Right hindlimb (tissue), 1 donor: ENCODE measurements at places on chromosomes 5 and 9.

- no peak for DNase-seq
Observed at GRCh38 chr5:141898448-141899049, 20.3 kb upstream of the PCDH1 start.

GRCh38 chr9:12666813-12667212, 26.4 kb upstream of the TYRP1 start:
- DNase-seq: no peak

DNA sequence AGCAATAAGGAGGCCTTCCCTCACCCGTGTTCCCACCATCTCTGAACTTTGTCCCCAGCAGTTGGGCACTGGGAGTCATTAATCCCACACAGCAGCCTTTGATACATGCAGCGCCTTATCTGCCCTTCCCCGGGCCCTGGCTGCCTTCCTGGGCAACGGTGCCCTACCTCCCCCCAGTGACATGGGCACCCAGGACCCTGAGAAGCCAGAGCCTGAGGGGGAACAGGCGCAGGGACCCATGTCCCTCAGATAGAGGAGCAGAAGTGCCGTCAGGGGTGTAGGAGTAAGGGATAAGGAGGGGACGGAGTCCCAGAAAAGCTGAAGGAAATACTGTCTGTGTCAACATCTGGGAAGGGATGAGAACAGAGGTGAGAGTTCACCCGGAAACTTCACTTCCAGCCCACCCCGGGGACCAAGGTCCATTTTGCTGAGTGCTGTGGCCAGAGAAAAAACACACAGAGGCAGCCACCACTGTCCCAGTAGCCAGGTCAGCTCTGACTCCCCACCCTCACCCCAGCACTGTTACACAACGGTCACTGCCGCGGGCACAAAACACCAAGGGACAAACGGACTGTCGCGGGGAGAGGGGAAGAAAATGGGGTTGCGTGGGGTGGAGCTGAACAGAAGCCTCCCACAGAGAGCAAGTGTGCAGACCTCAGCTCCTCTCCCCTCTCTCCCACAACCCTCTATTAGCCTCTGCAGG, 3.8 kb downstream of the PCDH1 start:
- no peak for DNase-seq

DNA sequence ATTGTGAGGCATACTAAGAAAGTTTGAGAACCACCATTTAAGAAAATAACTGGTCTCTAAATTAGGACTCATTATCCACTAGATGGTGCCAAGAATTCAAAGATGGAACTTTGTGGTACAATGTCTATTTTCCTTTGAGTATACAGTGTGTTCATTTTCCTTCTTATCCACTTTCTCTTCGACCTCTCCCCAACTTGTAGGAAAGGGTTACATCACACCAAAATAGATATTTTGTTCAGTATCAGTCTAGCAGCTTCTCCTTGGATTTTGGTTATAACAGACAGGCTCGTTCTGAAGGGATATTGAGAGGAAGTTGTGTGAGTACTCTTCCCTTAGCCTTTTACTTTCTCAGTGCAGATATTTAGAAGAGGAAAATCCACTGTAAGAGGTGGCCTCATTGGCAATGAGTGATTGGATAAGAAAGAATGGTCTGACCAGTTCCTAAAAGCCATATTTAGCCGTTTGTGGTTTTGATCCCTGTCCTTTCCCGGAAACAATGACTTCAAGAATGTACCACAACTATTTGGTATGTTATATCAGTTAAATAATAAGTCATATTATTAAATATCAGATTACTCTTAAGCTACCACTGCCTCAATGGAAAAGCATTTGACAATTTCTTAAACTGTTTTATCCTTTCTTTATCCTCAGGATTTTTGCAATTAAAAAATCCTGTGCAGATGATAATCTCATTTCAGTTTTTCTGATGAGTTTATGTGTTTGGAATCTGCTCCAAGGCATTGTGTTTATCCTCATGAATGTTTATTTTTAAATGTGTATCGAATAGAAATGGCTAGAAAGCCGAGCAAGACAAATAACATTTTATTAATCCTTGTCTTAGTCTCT, 69.0 kb upstream of the GRAMD2B start:
- DNase-seq: no peak

- DNase-seq: no peak
Observed at GRCh38 chr9:133073086-133074014, 11.6 kb downstream of the CEL start.

GRCh38 chr5:141760753-141761152, 78.7 kb upstream of the ARAP3 start:
- DNase-seq: no peak

DNA sequence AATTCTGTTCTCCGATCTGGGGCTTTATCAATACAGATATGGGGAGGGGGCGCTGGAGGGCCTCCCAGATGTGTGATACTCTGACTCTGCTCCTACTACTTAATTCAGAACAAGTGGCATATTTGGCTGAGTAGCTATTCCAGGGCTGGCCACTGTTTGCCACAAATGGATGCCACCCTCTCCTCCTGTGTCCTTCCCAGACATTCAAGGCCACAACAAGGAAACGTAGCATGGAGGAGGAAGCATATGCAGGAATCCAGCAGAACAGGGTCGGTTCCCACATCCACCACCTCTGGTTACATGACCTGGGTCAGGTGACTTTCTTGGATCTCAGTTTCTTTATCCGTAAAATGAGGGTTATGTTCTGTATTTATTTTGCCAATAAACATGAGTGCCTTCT, 131.0 kb downstream of the GOLPH3 start:
- no peak for DNase-seq

GRCh38 chr5:73284220-73284795, 111.3 kb downstream of the TMEM174 start:
- no peak for DNase-seq

GRCh38 chr9:106697390-106697749, 165.6 kb upstream of the ZNF462 start:
- DNase-seq: no peak

GRCh38 chr5:133924221-133924920, 44.1 kb downstream of the C5orf15 start:
- no peak for DNase-seq

DNA sequence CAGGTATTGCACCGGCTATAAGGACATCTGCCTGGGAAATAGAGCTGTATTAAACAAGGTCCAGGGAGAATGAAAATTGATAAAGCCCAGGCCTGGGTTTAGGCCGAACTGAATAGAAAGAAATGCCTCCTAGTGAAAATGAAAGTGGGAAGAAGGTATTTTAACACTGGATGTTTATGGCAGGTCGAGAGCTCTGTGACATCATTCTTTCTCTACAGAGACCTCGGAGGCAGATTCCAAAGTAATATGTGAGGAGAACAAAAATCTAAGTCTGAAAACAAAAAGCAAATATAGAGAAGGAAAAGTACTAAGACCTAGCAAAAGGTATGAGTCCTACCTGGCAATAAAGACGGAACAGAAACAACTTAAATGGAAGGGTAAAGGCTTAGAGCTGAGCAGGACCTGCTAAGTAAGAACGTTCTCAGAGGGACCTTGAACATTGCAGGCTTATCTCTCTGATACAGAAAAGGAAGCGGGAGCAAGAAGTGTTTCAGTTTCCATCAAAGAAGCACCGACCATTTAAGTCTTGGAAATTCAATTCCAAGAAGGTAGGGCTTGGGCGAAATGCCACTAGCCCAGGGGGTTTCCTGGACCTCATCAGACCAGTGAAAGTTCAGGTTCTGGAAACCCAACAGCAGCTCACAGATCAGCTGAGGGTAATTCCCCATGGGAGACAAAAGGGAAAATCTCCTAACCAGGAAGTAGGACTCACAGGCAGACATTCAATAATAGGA, 80.0 kb downstream of the SUSD1 start:
- DNase-seq: no peak

- DNase-seq: no peak
Observed at GRCh38 chr5:98941131-98941883, 12.5 kb upstream of the CHD1 start.

- DNase-seq: no peak
Observed at GRCh38 chr5:59487068-59487686, 406.3 kb downstream of the PDE4D start.

GRCh38 chr5:159864885-159865691, 51.2 kb upstream of the ADRA1B start:
- DNase-seq: no peak

- DNase-seq: no peak
Observed at GRCh38 chr9:116279230-116279629, 125.6 kb downstream of the PAPPA start.

DNA sequence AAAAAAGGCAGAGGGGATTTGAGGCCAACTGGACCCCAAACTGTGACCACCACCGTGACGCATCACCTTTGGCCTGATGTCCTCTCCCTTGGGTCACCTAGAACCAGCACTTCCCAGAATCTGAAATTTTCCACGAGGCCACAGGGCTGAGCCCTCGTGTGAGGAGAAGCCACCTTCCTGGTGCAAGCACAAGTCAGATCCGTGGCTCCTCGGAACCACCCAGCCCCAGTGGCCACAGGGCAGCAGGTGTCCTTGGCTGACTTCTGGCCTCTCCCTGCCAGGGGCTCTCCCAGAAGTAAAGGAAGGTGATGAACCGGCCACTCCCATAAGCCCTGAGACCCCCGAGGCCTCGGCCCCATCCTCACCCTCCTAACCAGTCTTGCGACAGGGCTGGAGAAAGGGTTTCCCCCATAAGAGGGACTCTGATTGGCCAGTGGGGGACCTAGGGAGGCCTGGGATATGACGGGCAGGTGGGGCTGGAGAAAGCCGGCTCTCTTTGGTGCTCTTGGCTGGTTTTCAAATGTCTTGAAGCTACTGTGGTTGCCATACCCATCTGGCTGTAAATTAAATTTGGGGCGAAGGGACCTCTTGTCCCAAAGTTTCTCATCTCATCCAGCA, 20.9 kb upstream of the HMCN2 start:
- DNase-seq: no peak

- peak; percentile 47 for DNase-seq
Observed at GRCh38 chr9:2234371-2234893, 219.3 kb downstream of the SMARCA2 start.

DNA sequence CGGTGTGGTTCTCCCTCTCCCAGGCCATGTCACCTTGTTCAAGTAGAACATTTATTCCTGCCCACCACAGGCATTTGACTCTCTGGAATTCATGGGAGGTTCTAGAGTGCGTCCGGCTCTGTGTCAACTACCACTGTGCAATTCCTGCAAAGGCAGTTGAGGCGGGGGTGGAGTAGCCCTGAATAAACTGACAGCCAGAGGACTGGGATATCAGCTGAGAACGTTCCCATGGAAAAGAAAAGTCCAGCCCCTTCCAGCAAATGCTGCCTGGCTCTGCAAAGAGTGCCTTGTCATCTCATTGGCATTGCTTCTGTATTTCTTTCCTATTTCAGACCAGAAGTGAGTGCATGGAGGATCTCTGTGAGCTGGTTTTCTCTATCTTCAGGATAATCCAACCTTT, 18.9 kb upstream of the MEGF9 start:
- no peak for DNase-seq

DNA sequence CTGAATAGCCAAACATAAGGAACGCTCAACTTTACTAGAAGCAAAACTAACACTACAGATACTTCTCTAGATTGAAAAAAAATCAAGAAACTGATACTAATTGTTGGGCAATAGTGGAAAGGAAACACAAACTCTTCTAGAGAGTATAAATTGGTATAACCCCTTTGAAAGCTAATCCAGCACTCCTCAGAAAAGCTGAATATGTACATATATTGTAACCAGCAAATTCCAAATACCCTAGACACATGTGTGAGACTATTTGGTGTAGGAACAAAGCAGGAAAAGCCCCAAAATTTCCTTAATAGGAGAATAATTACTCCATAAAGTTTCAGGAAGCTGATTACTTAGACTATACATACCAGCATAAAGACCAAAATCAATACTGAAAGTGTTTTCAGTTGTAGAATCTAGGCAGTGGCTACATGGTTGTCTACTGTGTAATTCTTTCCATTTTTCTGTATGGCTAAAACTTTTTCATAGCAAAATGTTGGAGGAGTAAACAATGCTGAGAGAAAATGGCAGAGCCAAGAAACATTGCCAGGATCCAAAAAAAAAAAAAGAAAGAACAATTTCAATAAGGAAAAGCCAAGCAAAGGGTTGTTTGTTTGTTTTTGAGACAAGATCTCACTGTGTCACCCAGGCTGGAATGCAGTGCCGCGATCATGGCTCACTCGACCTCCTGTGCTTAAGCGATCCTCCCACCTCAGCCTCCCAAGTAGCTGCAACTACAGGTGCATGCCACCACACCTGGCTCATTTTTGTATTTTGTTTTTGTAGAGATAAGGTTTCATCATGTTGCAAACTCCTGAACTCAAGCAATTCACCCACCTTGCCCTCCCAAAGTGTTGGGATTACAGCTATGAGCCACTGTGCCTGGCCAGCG, 15.0 kb downstream of the SKP1 start:
- DNase-seq: no peak

DNA sequence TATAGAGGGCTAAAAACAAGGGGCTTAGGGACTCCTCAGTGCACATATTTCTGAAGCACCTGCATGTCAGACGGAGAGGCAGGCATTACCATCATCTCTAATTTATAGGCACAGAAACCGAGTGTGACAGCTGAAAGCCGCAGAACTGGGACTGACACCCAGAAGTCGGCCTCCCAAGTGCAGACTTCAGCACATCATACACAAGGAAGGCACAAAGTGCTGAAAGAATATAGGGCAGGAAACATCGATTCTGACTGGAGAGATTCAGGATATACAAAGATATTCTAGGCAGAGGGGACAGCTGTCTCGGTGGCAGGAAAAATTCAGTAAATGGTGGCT, 11.2 kb downstream of the MRPS27 start:
- DNase-seq: no peak

DNA sequence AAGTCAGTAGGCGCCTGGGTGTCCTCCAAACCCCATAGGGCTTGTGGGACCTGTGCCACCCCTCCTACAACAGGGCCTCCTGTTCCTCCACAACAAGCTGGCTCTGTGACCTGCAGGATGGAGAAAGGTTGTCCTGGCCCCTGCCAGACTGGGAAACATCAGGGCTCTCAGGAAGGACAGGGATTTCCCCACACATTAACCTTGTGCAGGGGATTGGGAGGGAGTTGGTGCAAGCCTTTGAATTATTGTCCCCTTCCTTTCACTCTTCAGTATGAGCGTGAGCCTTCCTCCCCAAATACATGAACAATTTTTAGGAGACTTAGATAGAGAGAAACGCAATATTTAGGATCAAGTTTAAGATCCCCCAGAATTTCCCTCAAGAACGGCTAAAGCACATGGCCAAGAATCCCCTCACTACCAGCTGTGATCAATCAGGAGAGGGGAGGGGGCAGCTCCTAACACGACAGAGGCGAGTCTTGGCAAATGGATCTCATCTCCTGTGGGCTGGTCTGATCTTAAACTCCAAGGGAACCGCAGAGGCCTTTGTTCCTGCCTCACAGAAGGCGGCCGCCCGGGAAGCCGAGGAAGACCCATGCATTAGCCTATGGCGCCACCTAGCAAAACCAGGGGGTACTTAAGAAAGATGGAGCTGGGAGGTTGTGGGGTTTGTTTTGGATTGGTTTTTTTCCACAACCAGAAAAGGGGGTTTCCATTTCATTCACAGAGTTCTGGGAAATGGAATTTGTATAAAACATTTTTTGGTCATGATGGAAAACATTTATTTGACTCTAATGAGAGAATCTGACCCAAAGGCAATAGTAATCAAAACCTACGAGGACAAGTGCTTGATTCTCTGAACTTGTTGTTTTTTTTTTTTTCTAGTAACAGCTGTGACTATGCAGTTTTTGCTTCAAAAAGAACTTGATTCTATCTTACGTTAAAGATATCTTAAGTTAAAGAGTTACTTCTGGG, 36.1 kb upstream of the OSMR start:
- DNase-seq: peak; percentile 91
